ENCODE measurements at places on chromosomes 5 and 9.

GRCh38 chr9:97706246-97706645, 9.1 kb upstream of the XPA start:
- DNase-seq, result no peak

GRCh38 chr9:21836437-21837161, 34.2 kb downstream of the MTAP start:
- DNase-seq, result no peak

GRCh38 chr5:4206127-4206526, 610.5 kb downstream of the IRX1 start:
- no peak for DNase-seq

- DNase-seq, result no peak
These were observed 56.7 kb upstream of the FAM120AOS start for GRCh38 chr9:93510041-93510440.

GRCh38 chr9:95129476-95130291, 187.8 kb downstream of the FANCC start:
- no peak for DNase-seq

DNA sequence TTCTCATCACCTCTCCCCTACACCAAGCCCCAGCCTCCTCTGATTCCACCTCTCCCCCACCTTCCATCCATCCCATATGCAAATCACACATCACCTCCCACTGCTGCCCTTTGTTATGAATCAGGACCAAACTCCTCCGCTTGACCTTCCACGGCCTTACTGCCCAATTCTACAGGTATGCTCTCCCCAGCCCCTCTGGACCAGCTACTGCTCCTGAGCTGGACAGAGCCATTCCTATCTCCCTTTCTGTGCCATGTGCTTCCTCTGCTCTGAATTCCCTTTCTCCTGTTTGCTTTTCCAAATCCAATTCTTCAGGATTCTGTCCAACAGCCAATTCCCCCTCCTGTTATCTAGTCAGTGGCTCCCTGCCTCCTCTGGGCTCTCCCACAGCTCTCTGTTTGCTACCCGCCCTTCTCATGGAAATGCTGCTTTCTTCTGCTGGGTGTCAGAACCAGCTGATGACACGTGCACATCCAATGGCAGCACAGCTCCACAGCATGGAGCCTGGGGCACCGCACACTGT, 8.3 kb downstream of the FABP6 start:
- no peak for DNase-seq

- no peak for DNase-seq
These were observed 4.5 kb downstream of the ANKRD55 start for GRCh38 chr5:56228631-56229030.

- DNase-seq, result no peak
These were observed 97.8 kb upstream of the TYRP1 start for GRCh38 chr9:12595400-12595799.

DNA sequence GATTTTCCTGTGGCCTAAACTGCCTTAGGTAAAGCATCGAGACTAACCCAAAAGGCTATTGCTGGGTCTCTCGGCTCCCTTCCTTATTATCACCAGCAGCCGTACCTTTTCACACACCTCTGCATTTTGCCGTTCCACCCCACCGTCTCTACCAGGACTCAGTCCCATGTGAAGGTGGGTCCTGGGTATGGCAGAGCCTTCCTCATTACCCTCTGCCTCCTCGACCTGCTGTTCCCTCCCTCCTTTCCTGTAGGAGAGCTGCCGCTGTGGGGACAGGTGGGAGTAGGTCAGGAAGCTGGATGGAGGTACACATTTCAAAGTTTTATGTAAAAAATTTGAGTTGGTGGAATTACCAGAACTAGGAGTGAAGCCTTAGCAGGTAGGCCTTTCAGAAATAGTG, 1.8 kb downstream of the CCL28 start:
- no peak for DNase-seq

DNA sequence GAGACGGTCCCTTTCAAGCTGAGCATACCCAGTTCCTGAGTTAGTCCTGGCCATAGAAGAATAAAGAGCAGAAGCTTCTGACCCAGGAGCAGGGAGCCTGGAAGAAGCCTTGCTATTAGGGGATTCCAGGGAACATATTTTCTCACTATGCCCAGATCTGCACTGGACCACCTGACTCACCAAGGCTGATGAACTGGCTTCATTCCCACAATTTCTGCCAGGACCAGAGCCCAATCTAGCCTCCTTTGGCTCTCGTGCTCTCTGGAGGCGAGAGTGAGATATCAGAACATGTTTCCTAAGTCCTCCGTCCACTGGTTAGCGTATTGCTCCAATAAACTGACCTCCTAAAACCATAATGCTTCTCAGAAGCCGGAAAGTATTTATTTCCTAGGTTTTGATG, 9.9 kb downstream of the GABBR2 start:
- no peak for DNase-seq

GRCh38 chr9:36832164-36832795, 201.8 kb downstream of the PAX5 start:
- DNase-seq, result no peak

DNA sequence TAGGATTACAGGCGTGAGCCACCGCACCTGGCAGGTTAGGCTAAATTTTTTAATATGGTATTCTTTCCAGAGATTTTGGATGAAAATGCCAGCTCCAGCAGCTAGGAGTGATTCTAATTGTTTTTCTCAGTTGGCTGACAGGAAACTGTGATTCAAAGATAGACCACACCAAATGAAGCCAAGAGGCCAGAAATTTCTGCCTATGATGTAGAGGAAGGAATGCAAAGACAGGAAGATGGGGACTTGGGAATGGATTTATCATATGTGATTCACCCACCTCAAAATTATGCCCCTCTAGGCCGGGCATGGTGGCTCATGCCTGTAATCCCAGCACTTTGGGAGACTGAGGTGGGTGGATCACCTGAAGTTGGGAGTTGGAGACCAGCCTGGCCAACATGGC, 53.3 kb downstream of the UGCG start:
- no peak for DNase-seq
